Renal cortical epithelial cell (primary cell): ENCODE measurements at places on chromosomes 12 and 14.

- DNase-seq = no peak
Observed at GRCh38 chr12:106246891-106247673, 738 bp downstream of the CKAP4 start.

DNA sequence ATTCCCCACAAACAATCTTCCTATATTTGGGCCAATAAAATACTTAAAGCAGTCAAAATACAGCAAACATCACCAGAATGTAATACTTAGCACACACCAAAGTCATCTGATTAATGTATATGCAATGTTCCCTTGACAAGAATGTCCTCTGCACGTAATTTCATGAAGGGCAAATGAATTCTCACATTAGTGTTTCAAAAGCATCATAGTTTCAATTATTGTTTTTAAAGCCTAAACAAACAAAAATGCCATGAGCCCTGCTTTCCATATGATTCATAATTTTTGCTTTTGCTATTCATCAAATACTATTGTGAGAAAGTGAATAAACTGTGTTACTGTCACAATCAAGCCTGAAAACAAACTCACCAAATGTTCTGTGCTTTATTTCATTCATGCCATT, 156.0 kb downstream of the EPS8 start:
- no peak for DNase-seq

GRCh38 chr12:69608114-69608513, 2.6 kb downstream of the LRRC10 start:
- DNase-seq = no peak

DNA sequence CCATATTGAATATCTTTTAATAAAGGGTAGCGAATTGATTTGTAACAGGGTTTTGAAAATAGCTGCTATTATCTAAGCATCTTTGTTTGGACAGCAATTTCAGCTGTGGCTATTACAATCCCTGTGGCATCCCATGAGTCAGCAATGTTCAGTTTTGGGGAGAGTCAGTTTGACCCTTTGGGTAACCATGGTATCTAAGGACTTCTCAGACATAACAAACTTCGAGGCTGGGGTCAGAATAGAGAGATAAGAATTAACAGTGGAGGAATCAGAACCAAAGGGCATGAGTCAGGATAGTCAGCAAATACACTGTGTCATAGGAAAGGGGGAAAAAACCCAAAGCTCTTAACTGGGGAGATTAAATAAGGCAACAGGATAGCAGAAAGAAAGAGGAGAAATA, 11.7 kb upstream of the PTHLH start:
- peak; percentile 59 for DNase-seq

GRCh38 chr12:25382311-25383106, 131.8 kb upstream of the KRAS start:
- no peak for DNase-seq

GRCh38 chr14:100694579-100695422, 31.9 kb upstream of the DLK1 start:
- DNase-seq = no peak

DNA sequence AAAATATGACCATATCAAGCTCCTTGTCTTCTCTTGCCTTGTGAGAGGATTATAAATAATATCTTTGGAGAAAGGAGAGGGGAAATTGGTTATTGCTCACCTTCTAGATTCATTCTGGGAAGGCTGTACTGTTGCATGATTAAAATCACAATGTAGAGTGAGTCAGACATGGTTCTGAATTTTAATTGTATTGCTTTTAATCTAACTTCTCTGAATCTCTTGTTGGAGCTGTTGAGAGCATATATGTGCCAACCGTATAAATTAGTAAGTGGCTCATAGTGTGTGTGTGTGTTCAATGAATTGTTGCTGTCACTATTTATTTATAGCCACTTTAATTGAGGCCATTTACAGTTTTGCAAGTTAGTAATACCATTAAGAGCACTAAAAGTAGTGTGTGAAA, 56.1 kb downstream of the KCNJ8 start:
- peak; percentile 40 for DNase-seq

GRCh38 chr12:86710109-86710508, 453.9 kb upstream of the MGAT4C start:
- DNase-seq = peak; percentile 71

- DNase-seq = peak; percentile 78
Observed at GRCh38 chr14:55336162-55336561, 64.9 kb downstream of the FBXO34 start.

DNA sequence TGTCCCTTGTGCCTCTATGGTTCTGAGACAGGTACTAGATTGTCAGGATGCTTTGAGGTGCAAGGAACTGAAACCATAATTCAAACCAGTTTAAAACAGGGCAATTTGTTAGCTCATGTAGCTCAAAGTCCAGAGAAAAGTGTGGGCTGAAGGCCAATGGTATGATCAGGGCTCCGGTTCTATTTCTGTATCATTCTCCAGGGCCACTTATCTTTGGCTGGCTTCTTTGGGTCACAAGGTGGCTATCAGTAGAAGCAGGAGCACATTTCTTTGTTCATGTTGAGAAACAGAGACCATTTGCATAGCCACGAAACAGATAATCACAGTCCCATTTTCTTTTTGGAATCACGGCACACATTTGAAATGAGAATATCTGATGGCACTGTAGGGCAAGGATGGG, 294.9 kb downstream of the ETNK1 start:
- no peak for DNase-seq

- DNase-seq = no peak
Observed at GRCh38 chr14:58138714-58139482, 13.1 kb downstream of the ARMH4 start.

- peak; percentile 19 for DNase-seq
Observed at GRCh38 chr12:92362785-92363184, 217.1 kb upstream of the BTG1 start.

DNA sequence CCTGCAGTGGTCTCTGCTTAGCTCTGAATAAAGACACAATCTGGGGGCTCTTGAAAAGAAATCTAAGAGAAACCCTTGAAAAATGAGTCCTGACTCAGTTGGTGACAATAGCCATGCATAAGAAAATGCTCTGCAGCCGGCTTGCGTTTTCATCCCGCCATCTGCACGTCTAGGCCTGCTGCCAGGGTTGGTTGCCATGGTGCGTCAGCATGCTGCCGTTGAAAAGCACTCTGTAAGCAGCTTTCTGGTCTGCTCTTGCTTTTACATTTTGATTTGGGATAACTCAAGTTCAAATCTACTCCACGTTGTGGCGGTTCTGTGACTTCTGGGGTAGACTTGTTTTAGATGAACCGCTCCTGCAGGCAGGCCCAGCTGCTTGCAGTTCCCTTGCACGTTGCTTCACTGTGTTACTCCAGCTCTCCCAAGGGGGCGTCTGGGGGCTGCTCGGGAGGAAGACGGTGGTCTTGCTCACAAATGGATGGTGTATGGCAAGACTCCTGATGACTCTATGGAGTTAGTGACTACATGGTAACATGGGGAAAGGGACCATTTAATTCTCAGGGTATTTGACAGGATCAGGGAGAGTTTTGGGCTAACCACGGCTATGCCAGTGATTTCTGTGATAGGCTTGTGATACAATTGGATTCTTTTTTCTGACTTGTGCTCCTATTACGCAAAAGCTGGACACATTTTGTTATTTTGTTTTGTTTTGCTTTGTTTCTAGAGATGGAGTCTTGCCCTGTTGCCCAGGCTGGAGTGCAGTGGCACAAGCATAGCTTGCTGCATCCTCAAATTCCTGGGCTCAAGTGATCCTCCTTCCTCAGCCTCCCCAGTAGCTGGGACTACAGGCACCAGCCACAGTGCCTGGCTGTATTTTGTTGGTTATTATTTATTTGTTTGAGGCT, 15.8 kb downstream of the WNT5B start:
- peak; percentile 42 for DNase-seq

DNA sequence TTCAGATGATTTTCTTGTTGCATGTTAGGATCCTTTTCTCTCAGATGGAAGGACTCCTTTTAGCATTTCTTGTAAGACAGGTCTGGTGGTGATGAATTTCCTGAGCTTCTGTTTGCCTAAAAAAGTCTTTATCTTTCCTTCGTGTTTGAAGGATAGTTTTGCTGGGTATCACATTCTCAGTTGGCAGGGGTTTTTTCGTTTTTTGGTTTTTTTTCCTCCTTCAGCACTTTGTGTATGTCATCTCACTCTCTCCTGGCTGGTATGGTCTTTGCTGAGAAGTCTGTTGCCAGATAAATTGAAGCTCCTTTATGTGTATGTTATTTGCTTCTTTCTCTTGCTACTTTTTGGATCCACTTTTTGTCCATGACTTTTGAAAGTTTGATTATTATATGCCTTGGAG, 15.6 kb upstream of the TXNRD1 start:
- no peak for DNase-seq

DNA sequence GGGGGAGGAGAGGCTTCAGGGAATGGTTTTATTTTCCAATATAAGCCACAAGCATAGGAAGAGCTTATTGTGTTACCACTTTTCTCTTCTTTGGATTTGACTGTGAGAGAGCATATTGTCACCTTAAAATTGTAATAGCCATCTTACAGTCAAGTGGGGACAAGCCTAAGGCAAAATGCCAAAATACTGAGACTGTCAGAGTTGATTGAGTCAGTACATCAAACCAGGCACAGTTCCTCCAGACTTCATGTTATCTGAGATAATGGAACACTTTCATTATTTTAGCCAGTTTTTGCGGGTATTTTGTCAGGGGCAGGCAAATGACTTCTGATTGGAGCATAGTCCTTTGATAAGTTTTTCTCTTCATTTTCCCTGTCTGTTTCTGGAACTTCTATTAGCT, 19.5 kb upstream of the NUBPL start:
- DNase-seq = no peak

DNA sequence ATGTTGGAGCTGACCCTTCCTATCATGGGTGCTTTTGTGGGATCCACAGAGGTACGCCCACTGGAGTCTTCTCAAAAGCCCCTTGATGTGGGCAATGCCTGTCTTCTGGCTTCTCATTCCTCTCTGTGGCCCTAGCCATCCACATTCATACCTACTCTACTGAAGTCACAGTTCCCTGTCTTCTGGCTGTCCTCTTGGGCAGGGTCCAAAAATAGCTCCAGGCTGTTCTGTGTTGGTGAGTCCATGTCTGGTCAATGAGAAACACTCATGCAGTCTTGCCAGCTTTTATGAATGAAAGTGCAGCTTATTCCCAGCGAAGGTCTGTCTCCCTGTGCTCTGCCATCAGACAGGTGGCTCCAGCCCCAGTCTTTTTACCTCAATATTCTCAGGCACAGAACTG, 135.9 kb upstream of the MDM1 start:
- no peak for DNase-seq

- no peak for DNase-seq
Observed at GRCh38 chr12:68761901-68762630, 16.1 kb downstream of the SLC35E3 start.

- peak; percentile 9 for DNase-seq
Observed at GRCh38 chr12:70332236-70332635, 33.9 kb upstream of the KCNMB4 start.

DNA sequence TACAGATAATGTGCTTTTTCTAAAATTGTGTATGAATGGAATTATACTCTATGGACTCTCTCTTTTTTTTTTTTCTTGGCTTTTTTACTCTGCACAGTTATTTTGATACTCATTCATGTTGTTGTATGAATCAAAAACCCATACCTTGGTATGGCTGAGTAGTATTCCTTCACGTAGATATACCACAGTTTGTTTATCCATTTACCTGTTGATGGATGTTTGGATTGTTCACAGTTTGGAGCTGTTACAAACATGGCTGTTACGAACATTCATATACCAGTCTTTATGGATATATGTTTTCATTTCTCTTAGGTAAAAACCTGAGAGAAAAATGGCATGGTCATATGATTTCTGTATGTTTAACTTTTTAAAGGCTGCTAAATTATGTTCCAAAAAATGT, 43.2 kb downstream of the TMTC3 start:
- DNase-seq = no peak

GRCh38 chr12:52168019-52168717, 23.6 kb downstream of the KRT80 start:
- DNase-seq = peak; percentile 80

- no peak for DNase-seq
Observed at GRCh38 chr14:41785696-41786095, 179.0 kb downstream of the LRFN5 start.

GRCh38 chr14:54381821-54382220, 15.0 kb upstream of the CDKN3 start:
- DNase-seq = no peak

DNA sequence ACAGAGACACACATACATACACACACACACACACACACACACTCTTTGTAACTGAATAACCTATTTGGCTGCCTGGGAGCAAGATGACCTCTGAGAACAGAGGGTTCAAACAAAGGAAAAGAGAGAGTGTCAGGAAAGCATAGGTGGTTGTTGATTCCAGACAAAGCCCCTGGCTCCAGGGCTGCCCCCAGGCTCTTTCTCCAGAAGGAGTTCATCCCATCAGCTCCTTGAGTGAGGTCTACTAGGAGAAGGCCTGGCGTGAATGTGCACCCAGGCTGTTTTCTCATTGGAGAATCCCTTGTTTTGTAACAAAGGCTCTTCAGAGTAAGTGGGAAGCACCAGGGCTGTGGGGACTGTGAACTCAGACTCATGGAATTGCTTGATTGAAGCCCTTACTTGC, 151.9 kb downstream of the EMP1 start:
- peak; percentile 70 for DNase-seq

DNA sequence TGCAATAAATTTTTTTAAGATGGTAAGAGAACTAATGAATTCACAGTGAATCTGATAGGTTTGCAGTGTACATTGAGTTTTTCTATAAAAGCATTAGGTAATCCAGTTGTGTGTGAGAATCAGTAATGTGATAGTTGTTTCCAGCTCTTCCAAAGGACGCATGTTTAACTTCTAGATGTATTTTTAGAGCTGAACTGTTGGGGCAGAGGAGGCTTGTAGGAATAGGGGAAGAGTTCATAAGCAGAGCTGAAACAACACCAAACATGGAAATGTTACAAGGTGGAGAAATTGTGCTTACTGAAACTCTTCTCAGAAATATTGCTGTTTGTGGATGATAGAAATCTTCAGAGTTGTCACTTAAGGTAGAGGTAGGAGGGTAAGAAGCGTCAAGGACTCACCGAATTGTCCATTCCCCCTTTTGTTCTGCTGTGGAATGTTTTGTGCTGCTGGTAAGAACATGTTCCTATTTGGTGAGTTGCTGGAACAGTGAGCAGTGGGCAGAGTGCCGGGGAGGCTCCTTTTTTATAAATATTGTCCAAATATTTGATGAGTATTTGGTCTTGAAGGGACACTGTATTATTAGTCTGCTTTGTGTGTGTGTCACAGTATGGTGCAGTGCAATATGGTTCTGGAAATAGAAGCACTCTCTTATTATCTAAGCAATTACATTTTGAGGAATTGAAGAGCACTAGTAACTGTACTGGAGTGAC, 76.7 kb downstream of the ANO6 start:
- no peak for DNase-seq

- no peak for DNase-seq
Observed at GRCh38 chr12:101430456-101430855, 22.9 kb upstream of the ARL1 start.

GRCh38 chr12:80761838-80762237, 45.1 kb downstream of the MYF5 start:
- DNase-seq = peak; percentile 10

DNA sequence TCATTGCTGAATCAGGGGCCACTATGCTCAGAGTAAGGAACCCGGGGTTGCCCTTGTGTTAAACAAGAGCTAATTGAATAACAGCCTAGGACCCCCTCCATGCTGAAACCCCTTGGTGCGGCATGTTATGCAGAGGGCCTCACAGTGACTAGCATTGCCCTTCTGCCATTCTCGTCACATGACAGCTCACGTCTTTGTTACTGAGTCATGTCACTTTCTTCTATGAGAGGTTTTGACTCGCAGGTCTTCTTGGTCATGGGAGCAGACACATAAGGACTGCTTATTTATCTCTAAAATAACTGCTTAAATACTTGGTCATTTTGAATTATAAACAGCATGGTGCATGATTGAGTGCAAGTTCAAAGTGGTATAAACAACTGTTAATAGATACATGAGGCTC, 24.9 kb downstream of the TCTN1 start:
- DNase-seq = no peak

- DNase-seq = no peak
Observed at GRCh38 chr12:120689397-120690082, 2.6 kb downstream of the MLEC start.
